CD4-positive, alpha-beta T cell treated with Interleukin-1 beta for 1 hour (primary cell): ENCODE measurements at places on chromosomes 1 and 21.

GRCh38 chr1:16132325-16132785 lies 23.5 kb downstream of the EPHA2 start:
- no peak for DNase-seq

- DNase-seq = no peak
Measured at GRCh38 chr21:21241391-21241790, 243.2 kb downstream of the NCAM2 start.

- no peak for DNase-seq
Measured at GRCh38 chr1:18668750-18669404, 38.2 kb downstream of the PAX7 start.

GRCh38 chr1:213994888-213995287 lies 7.1 kb downstream of the PROX1 start:
- no peak for DNase-seq

DNA sequence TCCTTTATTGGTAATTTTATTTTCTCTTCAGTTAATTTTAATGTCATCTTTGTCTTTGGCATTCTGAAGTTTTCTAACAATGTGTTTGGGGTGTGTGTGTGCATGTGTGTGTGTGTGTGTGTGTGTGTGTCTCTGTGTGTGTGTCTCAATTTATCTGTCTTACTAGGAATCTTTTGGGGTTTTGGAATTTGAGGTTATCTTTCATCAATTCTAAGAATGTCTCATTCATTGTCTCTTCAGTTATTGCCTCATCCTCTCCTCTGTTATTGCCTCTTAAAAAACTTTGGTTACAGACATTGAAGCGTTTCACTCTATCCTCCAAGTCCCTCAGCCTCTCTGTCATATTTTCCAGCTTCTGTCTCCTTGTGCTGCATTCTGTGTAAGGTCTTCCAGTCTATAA lies 18.1 kb upstream of the SAMD13 start:
- no peak for DNase-seq

GRCh38 chr1:229420765-229421164 lies 13.1 kb downstream of the ACTA1 start:
- DNase-seq = no peak
